NCI-H226 (cell line): ENCODE measurements at places on chromosomes 11 and 22.

DNA sequence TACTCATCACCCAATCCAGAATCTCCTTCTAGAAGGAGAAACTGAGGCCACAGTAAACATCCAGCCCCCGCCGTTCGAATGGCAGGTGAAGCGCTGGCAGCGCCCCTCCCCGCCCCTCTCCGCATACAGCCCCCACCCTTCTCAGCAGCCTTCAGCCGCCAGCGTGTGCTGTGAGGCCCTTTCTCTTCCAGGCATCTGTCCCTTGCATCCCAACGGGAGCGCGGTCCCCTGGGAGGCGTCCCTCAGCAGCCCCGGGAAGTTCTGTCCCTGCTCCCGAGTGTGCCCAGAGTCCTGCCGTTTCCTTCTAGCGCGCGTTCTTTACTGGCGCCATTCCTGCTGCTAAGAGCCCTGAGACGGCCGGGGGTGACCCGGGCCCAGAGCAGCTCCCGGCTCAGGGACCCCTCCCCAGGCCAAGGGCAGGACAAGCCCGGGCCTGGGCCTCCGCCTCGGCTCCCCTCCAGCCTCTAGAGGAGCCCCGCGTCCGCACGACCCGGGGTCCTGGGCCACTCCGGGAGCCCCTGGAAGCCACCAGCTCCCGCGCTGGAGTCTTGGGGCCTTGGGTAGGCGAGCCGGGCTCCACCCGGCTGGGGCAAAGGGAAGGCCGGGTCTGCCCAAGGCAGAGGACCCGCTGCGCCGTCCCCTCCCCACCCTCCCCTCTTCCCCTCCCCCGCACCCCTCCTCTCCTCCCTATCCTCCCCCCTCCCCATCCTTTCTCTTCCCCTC is 450.4 kb downstream of the OPCML start:
- no peak for DNase-seq

GRCh38 chr11:31487848-31488247 is 21.6 kb downstream of the IMMP1L start:
- peak; percentile 26 for DNase-seq

- DNase-seq, result no peak
Observed at GRCh38 chr11:34525888-34526657, 12.5 kb upstream of the ELF5 start.

DNA sequence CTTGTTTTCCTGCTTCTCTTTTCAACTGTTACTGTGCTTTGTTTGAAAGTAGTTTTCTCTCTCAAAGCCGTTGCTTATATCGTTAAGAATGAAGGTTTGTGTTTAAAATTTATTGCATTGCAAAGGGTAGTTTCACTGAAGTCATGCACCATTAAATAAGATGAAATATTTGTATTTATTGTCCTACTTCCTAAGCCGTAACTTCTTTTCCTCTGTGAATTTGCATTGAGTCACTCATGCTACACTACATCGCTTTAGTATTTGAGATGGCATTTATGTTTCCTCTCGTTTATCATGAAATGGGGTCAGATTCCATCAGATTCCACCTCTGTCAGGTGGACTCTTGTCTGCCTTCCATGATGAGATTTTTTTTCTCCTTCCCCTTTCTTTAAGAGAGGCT is 65.8 kb upstream of the RASSF10 start:
- no peak for DNase-seq

DNA sequence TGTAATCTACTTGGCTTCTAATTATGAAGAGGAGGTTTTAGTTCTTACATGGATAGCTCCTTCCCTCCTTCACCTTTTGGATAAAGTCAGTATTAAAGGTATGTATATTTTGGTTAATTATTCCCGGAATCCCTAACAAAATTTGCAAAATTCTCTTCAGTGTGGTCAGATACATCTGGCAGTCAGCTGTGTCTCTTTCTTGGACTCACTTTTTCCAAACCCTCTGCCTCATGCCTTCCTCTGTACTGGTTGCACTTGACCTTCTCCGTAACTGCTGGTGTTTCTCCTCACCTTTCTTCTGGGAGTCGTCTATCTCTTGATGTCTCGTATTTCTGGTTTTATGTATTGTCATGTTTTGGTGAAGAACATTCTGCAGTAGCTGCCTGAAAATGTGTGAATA is 62.5 kb downstream of the PPP6R3 start:
- DNase-seq, result no peak

DNA sequence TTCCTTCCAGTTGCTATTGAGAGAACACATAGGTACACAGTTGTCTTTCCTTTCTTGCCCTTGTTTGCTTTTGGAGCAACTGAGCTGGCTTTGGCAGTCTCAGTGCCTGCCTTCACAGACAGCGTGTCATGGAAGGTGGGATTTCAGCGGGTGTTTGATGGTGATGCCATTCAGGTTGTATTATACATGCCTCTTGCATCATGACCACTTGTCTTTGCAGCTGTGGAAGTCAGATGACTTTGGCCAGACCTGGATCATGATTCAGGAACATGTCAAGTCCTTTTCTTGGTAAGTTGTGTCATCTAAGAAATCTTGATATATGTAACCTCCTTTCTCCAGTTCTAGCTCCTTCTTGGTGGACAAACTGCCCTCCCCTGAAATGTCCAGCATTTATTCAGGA is 37.1 kb upstream of the SORL1-AS1 start:
- no peak for DNase-seq

GRCh38 chr11:122637541-122637940 is 18.0 kb upstream of the UBASH3B start:
- DNase-seq, result no peak

DNA sequence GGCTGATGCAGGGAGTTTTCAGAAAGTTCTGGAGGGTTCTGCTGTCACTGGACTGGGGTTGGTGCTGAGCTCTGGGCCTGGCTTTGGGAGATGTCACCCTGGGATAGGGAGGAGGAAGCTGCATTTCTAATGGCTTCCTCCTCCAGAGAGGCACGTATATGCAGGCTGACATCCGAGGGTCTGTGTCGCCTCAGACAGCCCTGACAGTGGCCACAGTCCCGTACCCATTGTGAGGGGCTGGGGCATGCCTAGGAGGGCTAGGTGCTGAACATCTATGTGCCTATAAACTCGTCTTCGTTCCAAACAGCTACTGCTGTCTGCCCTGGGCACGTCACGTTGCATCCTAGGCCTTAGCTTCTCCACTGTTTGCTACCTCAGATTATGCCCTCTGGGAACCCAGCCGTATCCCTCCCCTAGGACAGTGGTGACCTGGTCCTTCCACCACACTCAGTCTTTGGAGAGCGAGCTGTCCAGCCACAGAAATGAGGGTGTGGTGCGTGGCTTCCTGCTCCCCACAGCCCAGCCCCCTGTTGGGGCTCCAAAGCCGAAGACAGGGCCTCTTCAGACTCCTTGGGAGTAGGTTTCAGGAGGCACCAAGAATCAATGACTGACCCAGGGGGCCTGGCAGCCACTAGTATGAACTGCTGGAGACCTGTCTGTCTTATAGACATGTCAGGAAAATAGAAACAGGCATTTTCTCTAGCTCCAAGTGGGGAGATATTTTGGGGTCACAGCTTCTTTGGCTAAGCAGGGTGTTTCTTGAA is 26.4 kb downstream of the ADAMTS15 start:
- DNase-seq, result no peak

- peak; percentile 53 for DNase-seq
Observed at GRCh38 chr11:59756558-59756840, 1.3 kb downstream of the STX3 start.

DNA sequence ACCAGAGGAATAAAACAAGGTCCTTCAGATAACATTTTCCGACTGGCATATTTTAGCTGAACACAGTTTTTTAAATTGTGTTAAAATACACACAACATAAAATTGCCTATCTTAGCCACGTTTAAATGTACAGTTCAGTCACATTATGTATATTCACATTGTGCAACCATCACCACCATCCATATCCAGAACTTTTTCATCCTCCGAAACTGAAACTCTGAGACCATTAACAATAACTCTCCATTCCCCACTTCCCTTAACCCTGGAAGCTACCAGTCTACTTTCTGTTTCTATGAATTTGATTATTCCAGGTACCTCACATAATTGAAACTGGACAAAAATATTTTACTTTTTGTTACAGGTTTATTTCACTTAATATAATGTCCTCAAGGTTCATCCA is 213.3 kb downstream of the ETS1 start:
- no peak for DNase-seq

GRCh38 chr11:85531191-85531897 is 95.8 kb downstream of the DLG2 start:
- no peak for DNase-seq

GRCh38 chr11:119785131-119785530 is 56.1 kb upstream of the NECTIN1 start:
- DNase-seq, result no peak

DNA sequence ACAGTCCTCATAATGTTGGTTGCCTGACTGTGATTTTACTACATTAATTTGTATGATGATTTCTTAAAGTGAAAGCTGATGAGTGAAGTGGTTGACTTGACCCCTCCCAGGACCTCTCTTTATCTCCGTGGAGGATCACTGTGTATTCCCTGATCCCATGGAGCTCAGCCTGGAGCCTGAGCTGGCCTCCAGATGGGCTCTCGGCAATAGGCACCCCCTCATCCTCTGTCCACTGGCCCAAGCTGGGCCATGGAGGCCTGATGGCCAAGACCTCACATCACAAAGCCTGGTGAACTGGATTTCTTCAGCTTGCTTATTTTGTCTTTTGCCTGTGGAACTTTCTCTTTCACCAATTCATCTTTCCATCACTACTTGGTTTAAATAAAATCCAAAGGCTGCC is 75.2 kb downstream of the WNT11 start:
- DNase-seq, result no peak

DNA sequence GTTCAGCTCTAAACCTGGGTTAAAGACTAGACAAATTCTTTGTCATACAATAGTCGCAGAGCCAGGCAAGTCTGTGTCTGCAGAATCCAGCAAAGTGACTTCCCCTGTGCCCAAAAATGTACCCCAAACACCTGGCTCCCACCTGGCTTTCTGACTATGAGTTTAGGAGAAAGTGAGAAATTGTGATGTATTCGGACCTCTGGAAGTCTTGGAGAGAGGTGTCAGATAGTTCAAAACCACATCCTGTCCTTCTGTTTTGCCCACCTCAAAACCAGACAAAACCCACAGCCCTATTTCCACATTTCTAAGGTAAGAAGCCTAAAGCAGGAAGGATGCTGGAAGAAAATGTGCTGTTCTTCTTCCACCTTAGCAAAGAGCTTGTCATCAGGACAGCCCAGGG is 63.8 kb upstream of the CLMP start:
- DNase-seq, result no peak

GRCh38 chr11:75347781-75348566 is 3.5 kb downstream of the ARRB1 start:
- peak; percentile 81 for DNase-seq

- no peak for DNase-seq
Observed at GRCh38 chr11:45935349-45936064, 13.1 kb downstream of the LARGE2 start.

DNA sequence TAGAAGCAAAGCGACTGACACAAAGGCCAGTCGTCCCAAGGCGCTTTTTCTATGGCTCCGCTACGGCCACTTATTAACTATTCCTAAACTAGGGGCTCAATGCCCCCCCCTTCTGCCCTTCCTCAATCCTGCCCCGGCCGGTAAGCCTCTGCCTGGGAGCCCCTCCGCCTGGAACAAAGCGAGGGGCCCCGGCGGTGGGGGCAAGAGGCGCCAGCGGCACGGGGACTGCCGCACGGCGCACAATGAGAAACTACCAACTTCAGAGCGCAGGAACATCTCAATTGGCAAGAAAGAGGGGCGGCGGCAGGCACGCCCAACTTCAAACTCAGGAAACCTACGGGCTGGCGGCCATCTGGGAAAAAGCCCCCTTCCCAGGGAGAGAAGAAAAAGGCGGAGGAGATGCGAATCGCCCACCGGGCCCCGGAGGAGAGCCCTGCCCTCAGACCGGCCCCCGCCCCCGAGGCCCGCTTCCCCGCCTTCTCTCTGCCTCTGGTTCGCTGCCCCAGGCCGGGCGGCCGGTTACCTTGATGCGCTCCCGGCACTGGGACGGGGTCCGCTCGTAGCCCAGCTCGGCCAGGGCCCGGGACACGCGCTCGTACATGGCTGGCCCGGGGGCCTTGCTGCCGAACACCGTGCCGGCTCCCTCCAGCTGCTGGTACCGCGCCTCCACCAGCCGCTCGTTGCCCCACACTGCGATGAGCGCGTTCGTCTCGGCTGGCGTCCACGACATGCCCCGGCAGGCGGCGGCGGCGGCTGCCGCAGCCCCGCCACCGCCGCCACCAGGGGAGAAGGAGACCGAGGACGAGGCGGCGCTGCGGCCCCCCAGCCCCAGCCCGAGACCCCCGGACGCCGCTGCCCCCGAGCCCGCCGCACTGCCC is 619 bp downstream of the MSANTD2 start:
- DNase-seq, result peak; percentile 12

DNA sequence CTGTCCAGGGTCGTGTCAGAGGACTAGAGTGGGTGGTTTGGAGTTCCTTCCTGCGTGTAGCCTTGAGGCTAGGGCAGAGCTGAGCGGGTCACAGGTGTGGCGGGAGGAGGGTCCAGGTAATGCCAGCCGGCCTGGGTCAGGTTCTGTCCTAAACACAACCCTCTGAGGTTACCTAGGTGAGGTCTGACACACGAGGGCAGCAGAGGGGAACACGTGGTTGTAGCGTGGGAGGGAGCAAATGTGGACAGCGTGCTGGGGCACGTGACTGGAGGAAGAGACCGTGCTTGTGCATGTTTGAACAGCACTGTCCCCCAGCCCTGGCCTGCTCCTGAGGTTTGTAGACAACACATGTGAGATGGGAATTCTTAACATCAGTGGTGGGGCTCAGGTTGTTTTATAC is 13.1 kb downstream of the MOV10L1 start:
- DNase-seq, result no peak

DNA sequence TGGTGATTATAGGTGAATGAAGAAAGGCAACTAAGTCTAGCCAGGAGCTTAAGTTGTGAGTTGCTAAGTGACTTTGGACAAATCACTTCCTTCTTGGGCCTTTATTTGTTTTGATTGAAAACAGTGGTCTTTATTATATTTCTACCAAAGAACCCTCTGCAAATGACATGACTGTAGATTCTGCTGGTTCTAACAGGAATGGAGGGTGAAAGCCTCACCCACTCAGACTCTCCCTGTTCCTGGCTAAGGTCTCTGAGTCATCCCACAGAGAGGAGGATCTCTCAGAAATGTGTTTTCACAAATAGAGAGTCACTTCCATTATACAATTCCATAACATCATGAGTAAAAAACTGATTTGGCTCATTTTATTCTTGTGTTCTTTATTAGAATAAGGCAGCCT is 583.9 kb upstream of the LRRC4C start:
- no peak for DNase-seq

GRCh38 chr11:64223001-64223651 is 2.9 kb downstream of the TRPT1 start:
- DNase-seq, result no peak

GRCh38 chr22:27947448-27947847 is 28.4 kb upstream of the PITPNB start:
- DNase-seq, result peak; percentile 6
